ENCODE measurements at places on chromosomes 2 and 18.

- no peak for DNase-seq
These were observed 95.2 kb downstream of the EPB41L5 start for GRCh38 chr2:120108049-120108448.

DNA sequence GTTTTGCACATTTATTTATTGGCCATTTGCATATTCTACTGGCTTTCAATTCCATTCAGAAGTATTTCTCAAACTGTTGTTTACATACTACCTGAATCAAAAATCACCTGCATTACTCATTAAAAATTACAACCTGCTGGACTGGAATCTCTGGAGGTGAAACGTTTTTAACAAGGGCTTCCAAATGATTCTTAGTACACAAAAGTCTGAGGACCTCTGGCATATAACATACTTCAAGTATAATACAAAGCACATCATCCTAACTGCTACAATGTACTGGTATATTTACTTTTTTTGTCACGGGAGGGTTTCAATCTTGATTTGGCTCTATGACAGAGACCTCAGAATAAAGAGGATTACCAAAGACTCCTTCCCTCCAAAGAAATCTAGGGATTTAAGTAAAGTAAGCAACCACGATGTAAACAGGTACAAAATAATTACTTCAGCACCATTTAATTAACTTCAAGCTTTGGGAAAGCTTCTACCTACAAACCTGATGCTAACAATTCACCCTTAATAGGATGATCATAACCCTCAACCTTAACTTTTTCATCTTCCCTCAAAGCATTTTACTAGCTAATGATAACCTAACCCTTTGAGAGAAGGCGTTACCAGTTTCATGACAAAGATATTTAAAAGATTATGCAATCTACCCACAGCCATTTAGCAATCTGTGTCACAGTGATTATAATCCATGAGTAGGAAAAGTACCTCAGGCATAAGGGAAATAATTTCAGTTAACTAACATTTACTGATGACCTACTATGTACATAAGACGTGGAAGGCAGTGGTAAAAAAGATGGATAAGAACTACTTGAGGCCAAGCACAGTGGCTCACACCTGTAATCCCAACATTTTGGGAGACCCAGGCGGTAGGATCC, 24.7 kb downstream of the ATAD2B start:
- no peak for DNase-seq

GRCh38 chr2:64745562-64745961, 91.8 kb upstream of the SERTAD2 start:
- DNase-seq = no peak

DNA sequence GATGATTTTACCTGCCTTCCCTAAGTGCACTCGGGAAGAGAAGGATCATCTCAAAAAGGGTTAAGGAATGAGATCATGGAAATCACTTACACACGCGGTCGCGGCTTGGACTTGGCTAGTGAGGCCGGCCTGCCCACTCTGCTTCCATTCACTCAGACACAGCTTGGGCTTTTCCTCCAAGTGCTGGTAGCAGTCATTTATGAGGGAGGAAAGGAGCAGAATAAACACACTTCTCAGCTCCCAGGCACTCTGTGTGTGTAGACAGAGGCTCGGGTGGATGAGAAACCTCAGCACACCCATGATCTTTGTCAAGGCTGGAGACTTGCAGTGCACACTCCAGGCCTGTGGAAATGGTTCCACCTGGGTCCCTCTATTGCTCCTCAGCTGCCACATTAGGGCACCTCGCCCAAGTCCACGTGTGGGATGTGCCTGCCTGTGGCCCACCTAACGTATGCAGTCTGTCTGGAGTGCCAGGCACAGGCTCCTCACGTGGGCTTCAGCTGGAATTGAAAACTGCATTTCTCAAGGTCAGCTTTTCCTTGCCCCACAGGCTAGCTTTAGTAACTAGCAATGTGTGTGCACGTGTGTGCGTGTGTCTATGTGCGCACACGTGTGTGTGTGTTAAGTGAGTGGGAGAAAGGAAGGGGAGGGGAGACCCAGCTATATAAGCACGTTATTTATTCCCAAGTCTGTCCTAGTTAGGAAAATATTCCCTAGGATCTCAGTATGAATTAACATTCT, 288.4 kb downstream of the SOX11 start:
- DNase-seq = peak; percentile 37

DNA sequence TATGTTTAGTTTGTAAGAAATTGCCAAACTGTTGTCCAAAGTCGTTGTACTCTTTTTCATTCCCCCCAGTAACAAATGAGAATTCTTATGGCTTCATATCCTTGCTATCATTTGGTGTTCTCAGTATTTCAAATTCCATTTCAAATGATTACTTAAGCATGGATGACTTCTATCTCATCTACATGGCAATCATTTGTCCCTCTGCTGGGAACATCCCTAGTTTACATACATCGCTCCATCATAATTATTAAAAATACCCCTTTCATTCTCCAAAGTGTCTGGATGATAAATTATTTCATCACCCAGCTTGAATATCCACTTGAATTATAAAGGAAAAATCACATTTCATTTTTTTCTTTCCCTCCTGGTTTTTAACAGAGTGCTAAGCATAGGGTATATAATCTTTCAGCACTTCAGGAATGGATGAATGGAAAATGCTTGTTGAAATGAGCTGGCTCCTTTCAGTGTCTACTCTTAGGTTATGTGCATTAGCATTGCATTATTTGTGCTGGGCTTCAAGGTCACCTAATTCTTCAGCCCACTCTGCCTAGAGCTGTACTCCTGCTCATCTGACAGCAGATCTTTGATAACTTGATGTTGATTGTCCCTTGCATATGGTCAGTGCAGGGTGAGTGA, 33.1 kb downstream of the XIRP2 start:
- DNase-seq = peak; percentile 43

GRCh38 chr18:63158676-63159291, 160.8 kb downstream of the BCL2 start:
- no peak for DNase-seq

- DNase-seq = no peak
These were observed 36.6 kb upstream of the CCNYL1 start for GRCh38 chr2:207674826-207675225.

GRCh38 chr18:42936289-42936688, 179.2 kb downstream of the RIT2 start:
- no peak for DNase-seq

GRCh38 chr2:96437512-96437911, 67.6 kb downstream of the NEURL3 start:
- no peak for DNase-seq

GRCh38 chr2:201255408-201256033, 4.8 kb upstream of the CASP8 start:
- DNase-seq = no peak

DNA sequence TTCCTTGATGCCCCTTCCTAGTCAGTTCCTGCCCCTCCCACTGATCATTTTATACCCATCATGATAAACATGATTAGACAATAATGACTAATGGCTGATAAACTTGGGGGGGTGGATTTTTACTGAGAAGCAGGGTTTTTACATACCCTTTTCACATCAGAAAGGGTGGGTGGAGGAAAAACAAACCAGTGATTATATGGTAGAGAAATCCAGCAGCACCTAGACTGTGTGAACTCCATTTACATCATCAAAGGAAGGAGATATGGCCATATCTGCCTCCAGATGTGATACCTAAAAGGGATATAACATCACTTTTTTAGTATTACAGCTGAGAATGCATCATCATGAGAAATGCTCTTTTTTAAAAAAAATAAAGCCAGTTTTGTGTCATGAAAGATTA, 89.9 kb downstream of the ANKRD12 start:
- no peak for DNase-seq

GRCh38 chr2:176082824-176083751, 674 bp downstream of the EVX2 start:
- DNase-seq = no peak

DNA sequence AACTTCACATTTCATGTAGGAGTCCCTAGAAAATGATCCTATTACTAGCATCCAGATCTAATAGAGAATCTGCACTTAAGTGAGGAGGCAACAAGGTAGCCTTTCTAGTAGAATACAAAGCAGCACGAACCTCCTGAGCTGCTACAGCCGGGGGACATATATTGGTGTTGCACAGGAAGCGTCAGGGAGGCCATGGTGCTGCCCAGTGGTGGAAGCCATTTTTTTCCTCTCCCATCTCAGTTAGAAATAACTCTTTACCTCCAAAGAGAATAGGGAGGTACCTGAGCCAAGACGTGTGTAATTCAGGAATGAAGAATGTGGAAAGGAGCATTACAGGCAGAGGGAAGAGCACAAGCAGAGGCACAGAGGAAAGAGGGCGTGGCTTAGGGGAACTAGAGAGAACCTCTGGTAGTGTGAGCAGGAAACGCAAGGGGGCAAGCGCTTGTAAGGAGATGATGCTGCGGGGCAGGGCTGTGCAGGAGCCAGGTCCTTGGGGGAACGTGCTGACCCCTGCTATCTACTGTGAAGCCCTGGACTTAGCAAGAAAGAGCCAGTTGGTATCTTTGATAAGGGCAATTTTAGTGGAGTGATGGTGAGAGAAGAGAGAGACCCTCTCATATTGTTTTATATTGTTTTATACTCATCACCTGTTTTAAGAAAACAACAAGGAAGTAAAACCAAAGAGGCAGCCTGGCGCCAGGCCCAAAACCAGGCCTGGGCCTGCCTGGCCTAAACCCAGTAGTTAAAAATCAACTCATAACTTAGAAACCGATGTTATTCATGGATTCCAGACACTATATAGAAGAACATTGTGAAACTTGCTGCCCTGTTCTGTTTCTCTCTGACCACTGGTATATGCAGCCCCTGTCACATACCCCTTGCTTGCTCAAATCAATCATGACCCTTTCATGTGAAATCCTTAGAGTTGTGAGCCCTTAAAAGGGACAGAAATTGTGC, 50.0 kb upstream of the TTC39C start:
- no peak for DNase-seq

DNA sequence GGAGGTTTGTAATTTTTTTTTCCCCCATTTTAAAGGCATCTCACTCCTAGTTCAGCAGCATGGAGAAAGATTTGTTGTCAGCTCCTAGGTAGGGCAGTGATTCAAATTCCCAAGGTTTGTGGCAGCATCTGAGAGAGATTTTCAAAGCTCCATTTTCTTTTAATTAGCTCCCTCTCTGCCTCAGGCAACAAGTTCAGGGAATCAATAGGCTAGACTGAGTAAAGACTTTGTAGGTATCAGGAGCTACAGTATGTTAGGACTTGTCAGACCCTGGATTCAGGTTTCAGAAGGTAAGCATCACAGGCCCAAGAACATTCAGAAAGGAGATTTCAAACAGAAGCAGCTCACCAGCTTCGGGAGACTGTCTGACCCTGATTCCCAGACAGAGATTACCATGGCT, 273.3 kb upstream of the ERBB4 start:
- DNase-seq = no peak

DNA sequence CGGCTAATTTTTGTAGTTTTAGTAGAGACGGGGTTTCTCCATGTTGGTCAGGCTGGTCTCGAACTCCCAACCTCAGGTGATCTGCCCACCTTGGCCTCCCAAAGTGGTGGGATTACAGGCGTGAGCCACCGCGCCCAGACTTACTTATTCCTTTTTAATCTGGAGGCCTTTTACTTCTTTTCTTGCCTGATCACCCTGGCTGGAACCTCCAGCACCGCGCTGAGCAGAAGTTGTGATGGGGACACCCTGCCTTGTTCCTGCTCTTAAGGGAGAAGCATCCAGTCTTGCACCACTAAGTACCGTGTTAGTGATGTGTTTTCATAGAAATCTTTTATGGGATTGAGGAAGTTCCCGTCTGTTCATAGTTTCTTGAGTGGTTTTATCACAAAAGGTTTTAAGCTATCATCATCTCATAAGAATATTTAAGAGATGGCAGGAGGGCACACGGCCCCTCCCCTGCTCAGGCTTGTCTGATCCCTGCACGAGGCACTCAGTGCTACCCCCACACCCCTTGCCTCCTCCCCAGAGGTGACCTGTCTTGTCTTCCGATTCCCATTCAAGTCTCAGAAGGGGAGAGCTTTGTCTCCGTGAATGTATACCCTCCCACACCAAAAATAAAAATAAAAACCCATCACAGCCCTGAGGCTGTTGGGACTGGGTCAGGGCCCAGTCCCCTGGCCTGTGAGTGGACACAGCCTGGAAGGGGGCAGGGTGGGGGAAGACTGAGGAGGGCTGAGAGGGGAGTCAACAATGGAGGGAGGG, 65.3 kb upstream of the SMAD7 start:
- DNase-seq = no peak

DNA sequence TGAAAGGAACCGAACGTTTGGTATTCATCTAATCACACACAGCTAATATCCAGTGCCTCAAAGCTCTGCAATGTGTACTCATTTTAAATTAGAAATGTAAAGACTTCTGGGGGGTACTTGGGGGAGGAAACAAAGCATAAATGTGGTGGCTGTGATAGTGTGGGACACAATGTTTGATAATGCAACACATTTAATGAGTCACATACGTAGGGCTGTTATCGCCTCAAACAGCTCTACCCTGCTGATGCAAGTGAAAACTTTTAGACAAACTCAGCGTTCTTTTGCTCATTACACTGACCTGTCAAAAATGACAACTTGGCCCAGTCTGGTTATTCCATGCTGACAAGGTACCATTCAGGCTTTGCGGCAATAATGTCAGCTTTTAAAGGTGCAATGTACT, 1227.1 kb upstream of the CELF4 start:
- DNase-seq = no peak

GRCh38 chr18:23825978-23826405, 136.7 kb downstream of the LAMA3 start:
- no peak for DNase-seq

GRCh38 chr2:207490441-207490840, 39.3 kb upstream of the CREB1 start:
- no peak for DNase-seq

- DNase-seq = no peak
These were observed 686.1 kb upstream of the SALL3 start for GRCh38 chr18:78293540-78293939.

DNA sequence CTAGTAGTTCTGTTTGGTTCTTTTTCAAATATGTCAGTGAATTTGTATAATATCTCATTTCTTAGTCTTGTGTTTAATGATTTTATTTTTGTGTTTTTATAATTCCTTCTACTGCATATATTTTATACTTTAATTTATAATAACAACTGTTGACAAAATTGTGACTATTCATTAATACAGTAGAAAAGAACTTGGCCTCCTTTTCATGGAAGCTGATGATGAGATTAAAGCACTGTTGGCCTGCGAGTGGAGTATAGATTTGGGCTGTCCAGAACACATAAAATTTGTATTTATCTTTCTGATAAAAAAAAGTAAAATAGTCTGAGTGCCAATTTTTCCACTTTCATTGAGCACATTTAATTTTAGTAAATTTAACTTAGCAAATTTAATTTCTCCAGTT, 12.1 kb downstream of the CFLAR start:
- no peak for DNase-seq

GRCh38 chr2:241636182-241637017, 558 bp downstream of the THAP4 start:
- no peak for DNase-seq

All from NCI-H2227 treated with DMSO at 0.1 percent for 48 hours (cell line).